ENCODE measurements at places on chromosomes 6 and 20.

- DNase-seq: peak; percentile 29
Observed at GRCh38 chr6:44806656-44807055, 419.1 kb downstream of the CDC5L start.

- DNase-seq: no peak
Observed at GRCh38 chr6:75850026-75850833, 101.2 kb downstream of the MYO6 start.

DNA sequence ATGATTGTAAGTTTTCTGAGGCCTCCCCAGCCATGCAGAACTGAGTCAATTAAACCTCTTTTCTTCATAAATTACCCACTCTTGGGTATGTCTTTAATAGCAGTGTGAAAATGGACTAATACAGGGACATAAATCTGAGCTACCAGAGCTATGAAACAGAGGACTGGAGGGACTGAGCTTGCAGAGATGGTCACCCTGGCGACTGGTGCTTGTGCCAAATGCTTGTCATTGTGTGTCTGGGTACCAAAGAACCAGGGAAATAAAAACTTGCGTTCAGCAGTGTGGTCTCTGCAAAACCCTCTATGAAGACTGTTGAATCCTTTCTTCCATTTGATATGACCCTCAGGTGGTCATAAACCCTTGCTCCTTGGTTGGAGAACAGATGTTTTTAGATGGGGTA is 105.1 kb upstream of the PRL start:
- DNase-seq: no peak

DNA sequence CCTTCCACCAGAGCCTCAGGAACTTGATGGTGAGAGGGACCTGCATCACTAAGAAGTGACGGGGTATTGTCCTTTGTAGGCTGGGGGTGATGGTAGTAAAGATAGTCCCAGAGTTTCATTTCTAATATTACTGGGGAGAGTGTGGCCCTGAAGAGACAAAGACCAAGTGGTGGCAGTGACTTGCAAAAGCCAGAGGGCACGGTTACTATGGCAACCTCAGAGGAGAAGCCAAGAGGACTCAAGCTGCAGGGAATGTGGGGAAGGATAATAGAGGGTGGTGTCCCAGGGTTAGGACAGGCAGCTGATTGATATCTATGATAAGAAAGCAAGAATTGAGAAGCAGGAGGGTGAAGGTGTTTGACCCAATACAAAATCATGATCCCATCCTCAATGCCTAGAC is 42.5 kb downstream of the HLA-G start:
- no peak for DNase-seq

- DNase-seq: peak; percentile 15
Observed at GRCh38 chr6:137056121-137056880, 11.5 kb upstream of the IL20RA start.

DNA sequence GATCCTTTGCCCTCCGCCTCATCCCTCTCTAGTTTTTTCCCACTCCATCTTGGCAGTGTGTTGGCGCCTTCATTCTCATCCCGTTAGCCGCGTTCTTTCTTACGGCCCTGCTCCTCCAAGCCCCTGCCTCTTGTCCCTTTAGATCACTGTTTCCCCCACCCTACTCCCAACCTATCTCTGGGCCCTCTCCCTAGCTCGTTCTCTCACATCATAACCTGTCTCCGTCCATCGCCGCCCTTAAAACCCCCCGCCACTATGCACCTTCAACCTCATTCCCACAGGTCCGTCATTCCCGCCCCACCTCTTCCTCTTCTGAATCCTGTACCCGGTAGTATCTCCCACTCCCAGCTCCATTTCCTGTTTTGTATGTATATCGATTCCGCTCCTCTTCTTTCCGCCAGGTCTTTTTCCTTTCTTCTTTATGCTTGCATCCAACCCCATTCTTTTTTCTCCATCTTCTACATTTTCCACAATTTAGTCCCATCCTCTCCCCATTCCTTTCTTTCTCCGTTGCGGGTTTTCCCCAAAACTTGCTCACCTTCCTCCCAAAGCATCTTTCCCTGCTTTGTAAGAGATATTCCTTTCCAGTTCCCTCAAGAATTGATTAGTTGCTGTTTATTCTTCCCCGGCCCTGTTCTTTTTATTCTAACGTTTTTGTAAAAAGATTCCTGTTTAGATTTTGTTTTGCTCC is 671 bp downstream of the EFHC1 start:
- peak; percentile 12 for DNase-seq

GRCh38 chr6:159261995-159262394 is 92.8 kb downstream of the FNDC1 start:
- no peak for DNase-seq

DNA sequence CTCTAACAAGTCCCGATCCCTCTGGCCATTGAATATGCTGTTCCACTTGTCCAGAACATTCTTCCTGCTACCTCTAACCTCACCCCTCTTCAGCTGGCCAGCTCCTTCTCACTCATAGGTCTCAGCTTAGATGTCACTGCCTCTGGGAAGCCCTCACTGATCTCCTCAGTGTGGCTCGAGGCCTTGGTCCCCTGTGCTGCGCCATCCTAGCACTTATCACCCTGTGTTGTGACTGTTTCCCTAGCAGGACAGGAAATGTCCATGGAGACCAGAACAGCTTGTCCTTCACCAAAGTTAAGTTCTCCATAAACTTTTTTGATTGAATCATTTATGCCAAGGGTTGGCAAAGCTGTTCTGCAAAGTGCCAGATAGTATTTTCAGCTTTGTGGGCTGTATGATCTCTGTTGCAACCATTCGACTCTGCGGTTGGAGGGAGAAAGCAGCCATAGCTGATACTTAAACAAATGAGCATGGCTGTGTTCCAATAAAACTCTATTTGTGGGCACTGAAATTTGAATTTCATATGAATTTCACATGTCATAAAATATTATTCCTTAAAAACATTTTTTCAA is 6.5 kb upstream of the BNIP5 start:
- no peak for DNase-seq

DNA sequence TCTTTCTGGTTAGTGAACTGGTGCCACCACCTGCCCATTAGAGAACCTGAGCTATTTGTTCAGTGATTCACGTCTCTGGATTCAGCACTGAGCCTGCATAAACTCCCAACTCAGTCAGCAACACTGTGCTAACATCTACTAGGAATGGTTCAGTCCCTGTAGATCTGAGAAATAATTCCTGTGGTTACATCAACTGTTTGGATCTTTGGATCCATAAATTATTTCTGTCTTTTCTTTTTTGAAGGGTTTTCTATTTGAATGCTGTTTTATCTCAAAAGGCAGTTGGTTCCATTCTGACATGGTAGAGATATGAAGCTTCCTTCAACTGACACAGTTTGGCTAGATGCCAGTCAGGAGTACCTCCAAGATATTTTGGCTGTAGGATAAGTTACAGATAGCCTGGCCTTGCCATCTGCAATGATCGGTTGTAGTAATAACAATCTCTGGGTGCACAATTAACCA is 125.9 kb downstream of the TRMT11 start:
- DNase-seq: peak; percentile 38

Measured in fibroblast of skin of scalp (primary cell).